COR-L47 (cell line): ENCODE measurements at places on chromosomes 5 and 9.

DNA sequence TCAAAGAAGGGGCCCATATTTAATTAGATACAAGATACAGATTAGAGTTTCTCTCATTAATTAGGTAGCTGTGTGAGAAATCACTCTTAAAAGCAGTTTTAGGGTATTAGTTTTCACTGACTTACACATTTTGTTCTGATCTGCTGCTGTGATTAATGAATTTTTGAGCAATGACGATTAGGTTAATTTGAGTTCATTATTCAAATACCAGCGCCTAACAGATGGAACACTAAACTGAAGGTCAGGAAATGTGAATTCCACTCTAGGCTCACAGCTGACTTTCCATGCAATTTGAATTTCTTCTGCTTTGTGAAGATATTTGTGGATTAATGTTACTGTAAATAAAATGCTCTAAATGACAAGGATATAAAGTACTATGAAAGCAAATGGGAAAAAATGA is 380.6 kb downstream of the ADGRV1 start:
- DNase-seq: no peak

DNA sequence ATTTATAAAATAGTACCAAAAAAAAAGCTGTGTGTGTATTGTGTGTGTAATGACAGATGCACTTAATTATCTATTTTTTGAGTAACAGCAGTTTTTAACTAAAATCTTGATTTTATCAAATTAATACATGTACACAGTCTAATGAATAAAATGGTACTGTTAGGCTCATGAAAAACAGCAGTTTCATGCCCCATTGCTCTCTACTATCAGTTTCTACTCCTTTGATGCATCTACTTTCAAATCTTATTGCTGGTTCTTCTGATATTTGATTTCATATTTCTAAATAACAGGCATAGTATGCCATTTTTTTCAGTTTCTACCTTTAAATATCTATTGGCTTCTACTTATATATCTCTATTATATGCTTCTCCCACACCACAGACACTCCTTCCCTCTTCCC is 117.4 kb downstream of the CCDC171 start:
- DNase-seq: no peak

DNA sequence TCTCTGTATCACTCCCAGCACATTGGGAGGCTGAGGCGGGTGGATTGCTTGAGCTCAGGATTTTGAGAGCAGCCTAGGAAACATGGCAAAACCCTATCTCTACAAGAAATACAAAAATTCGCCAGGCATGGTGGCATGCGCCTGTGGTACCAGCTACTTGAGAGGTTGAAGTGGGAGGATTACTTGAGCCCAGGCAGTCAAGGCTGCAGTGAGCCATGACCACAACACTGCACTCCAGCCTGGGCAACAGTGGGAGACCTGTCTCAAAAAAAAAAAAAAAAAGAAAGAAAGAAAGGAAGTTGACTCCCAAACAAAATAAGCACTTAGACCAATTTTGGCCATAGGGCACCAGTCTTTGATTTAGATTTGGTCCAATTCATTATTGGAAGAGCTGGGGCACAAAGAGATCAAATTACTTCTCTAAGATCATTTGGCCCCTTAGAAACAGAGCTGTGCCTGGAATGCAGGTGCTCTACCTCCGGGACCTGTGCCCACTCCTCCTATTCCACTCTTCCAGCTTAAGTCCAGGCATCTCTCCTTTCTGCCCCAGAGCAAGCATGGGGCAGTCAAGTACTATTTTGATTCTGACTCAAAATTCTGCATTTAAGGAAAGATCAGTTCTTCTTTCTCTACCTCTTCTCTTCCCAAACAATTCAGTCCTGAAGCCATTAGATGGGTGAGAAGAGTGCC is 59.0 kb downstream of the ALDH7A1 start:
- DNase-seq: no peak

- DNase-seq: no peak
Observed at GRCh38 chr5:133618141-133618540, 5.8 kb upstream of the FSTL4 start.

GRCh38 chr5:82046276-82046647 is 74.4 kb downstream of the ATG10 start:
- DNase-seq: no peak

GRCh38 chr9:2630158-2630557 is 8.6 kb downstream of the VLDLR start:
- DNase-seq: no peak
